ENCODE measurements at places on chromosomes 2 and 18. TPM values are rescaled to one million over a fixed set of nuclear protein-coding genes. Genes with fewer than 3 reads are reported as not detected.

The NTSR2 gene
- not detected for total RNA-seq

- no peak for DNase-seq
Observed at GRCh38 chr2:58130238-58130637, 83.6 kb downstream of the VRK2 start.

The LIPG gene
- 26.0 TPM for total RNA-seq

The SPEG gene
- 49.5 TPM for total RNA-seq

The RNF125 gene
- total RNA-seq = 1.7 TPM

DNA sequence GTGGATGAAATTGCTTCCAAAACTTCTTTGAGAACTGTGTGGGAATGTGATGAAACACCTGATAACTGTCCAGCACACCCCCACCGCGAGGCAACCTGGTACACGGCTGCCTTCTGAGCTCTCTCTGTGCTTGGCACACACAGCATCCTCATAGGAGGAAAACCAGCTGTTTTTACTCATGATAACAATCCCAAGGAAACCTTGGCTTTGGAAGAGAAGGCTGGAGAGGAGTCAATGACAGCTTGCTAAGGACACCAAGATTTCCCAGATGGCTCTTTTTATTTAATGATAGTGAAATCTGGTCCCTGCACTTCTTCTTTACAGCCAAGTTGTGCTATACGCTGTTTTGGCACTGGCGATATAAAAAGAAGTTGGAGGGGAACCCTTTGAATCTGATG is 232.5 kb upstream of the FN1 start:
- no peak for DNase-seq

DNA sequence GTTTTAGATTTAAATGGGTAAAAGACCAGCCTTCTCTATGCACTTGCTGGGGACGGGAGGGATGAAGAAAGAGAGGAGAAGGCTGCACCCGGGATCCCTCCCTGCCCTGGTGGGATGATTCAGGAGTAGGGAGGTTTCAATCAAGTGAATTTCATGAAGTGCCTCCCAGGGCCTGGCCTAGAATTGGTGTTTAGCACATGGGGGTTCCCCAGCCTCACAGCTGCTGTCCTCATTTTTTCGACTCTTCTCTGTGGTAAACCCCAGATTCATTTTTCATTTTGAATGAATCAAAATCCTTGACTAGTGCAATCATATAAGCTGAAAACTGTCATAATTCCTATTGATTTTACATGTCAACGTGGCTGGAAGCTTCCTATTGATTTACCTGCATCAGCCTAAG is 81.1 kb downstream of the LPIN1 start:
- DNase-seq = no peak

- DNase-seq = no peak
Observed at GRCh38 chr2:22449696-22450095, 935.3 kb upstream of the KLHL29 start.

DNA sequence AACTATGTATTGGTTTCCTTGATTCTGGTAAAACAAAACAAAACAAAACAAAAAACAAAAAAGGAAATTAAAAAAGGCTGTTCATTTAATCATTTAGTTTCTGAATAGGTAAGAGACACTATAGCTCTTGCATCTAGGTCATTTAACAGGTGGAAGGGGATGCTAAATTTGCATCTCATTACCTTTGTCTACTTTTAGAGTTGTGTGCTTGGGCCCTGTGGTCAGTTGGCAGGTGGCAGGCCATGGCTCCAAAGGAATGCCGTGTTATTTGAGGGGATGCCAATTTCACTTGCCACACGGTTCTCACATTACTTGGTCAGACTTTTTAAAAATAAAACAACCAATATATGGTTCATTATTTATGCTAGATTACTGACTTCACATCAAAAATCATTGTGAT is 9.2 kb downstream of the GALNT13 start:
- DNase-seq = no peak

DNA sequence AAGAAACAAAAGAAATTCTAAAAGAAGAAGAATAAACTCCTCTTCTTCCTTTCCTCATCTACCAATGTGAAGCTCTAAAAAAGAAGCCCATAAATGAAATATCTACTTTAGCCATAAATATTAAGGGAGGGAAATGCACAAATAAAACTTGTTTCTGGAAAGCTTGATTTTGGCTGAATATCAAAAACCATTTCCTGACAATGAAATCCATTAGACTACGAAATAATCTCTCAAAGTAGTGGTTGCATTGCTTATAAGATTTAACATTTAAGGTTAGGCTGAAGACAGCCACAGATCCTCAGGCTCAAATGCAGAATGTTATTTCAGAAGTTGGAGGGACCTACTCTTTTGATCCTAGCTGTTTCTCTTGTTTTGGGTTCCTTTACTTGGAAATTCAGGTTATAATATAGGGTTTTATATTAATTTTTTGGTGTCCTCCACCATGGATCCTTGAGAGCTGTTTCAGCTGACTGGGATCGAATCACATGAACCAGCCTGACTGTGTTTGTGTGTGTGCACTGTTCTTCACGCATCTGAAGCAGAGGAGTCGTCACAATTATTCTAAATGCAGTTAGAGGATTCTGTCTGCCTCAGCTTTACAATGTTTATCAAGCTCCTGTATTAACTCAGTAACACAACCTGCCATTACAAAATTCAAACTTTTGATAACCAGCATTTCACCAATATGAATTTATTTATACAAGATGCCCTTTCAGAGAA is 474.8 kb downstream of the ARHGAP15 start:
- DNase-seq = no peak

DNA sequence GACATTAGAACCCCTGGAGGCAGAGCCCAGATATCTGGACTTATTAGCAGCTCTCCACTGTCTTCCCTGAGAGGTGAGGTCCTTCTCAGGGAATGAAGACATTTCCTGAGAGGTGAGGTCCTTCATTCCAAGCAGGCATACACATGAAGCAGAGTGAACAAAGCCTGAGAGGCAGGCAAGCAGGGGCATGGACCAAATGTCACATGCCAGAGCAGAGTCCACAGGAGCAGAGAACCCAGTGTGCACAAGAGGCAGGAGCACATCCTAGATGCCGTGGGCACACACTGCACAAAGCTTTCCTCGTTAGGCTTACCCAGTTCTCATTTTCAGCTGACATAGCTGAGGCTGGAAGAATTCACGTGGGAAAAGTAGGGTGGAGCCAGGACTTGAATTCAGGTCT is 759.9 kb upstream of the HS6ST1 start:
- DNase-seq = no peak

GRCh38 chr2:104340879-104341828 is 512.8 kb upstream of the POU3F3 start:
- DNase-seq = no peak

DNA sequence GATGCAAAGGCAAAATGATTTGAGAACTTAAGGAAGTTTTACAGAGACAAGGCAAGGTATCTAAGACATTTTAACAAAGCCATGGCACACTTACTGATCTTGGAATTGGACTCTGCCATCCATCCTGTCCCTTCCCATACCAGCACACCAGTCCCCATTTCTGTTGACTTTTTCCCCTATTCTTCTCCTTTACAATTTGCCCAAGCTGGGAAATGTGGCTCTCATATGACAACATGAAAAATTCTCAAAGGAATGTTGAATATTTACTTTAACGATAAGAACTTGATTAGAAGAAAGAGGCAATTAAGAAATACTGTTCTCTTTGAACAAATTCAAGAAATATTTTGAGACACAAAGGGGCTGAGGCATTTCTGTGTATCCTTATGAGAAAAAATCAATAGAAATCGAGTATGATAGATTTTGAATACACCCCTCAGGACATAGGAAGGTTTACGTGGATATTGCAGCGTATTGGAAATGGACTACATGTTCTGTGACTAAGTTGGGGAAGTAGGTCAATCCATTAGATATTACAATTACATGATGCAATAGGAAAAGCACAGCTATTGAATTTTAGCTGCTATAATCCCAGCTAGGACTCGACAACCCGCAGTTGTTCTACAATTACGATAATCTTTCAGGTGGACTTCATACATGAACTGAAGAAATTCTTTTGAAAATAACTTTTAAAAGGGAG is 201.6 kb downstream of the TRIB2 start:
- DNase-seq = no peak

- no peak for DNase-seq
Observed at GRCh38 chr2:163687217-163687616, 48.6 kb downstream of the FIGN start.

The LCT gene
- 14.9 TPM for total RNA-seq

DNA sequence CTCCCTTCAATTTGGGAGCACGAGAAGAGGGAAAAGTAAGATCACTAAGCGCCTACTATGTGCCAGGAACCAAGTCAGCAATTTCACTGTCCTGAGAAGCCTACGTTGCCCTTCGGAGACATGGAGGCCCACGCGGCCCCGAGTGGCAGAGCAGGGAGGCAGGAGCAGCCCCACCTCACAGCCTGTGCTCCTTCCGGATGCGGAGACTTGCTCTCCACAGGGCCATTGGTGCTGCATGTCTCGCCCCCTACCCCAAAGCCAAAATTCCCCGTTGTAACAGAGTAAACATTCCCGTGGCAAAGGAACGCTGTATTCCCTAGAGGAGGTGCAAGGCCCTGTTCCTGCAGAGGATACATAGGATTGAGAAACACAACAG is 4.5 kb downstream of the SLC14A2 start:
- DNase-seq = no peak

DNA sequence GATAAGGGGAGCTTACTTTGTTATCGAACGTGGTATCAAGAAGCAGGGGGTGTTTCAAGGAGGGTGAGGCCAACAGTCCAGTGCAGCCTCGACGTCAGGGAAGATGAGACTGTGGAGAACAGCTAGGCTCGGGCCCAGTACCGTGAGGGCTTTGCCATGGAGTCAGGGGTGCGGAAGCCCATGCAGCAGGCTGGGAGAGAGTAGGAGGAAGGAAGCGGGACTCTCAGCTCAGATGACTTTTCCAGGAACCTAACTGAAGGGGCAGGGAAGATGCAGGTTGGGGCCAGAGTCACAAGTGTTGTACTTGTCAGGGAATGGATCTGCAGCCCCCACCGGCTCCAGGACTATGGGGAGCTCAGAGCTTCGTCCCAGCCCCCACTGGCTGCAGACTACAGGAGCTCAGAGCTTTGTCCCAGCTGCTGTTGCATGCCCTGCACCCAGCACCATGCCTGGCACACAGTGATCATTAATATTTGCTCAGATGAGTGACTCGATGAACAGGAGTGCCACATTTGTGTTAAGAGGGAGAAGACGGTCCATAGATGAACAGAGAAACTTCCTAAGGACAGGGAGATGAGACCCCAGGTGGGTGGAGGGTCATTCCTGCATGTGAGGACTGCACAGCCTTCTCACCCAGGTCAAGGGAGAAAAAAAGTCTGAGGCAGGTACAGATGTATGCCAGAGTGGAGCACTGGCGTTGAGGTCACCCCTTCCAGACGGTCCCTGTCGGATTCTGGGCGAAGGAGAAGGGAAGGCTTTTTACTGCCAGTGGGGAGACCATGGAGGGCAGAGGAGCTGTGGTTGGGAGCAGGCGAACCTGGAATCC is 36.4 kb downstream of the PTGR3 start:
- no peak for DNase-seq

The CACNB4 gene
- 4.1 TPM for total RNA-seq

The TUBA4A gene
- total RNA-seq = 137 TPM

The C1QL2 gene
- total RNA-seq = not detected

- no peak for DNase-seq
Observed at GRCh38 chr2:62641410-62641843, 64.1 kb upstream of the EHBP1 start.

The ANKRD44 gene
- 24.8 TPM for total RNA-seq

The SERPINB7 gene
- total RNA-seq = not detected

GRCh38 chr2:57396355-57397098 is 650.1 kb upstream of the VRK2 start:
- DNase-seq = no peak

- no peak for DNase-seq
Observed at GRCh38 chr2:84782717-84783442, 98.0 kb downstream of the TRABD2A start.

GRCh38 chr18:58590839-58591238 is 38.1 kb downstream of the ALPK2 start:
- DNase-seq = no peak

GRCh38 chr18:10490401-10491165 is 35.2 kb upstream of the NAPG start:
- no peak for DNase-seq

GRCh38 chr18:34401775-34402174 is 177.1 kb upstream of the NOL4 start:
- no peak for DNase-seq

The LHCGR gene
- total RNA-seq = not detected

- DNase-seq = no peak
Observed at GRCh38 chr2:67564076-67564475, 166.9 kb downstream of the ETAA1 start.

- no peak for DNase-seq
Observed at GRCh38 chr18:11096411-11096810, 53.0 kb downstream of the PIEZO2 start.

The DNAH7 gene
- total RNA-seq = 11.9 TPM

- DNase-seq = no peak
Observed at GRCh38 chr2:97670471-97670870, 958 bp downstream of the C2orf92 start.

The DHRS9 gene
- total RNA-seq = 6.6 TPM

DNA sequence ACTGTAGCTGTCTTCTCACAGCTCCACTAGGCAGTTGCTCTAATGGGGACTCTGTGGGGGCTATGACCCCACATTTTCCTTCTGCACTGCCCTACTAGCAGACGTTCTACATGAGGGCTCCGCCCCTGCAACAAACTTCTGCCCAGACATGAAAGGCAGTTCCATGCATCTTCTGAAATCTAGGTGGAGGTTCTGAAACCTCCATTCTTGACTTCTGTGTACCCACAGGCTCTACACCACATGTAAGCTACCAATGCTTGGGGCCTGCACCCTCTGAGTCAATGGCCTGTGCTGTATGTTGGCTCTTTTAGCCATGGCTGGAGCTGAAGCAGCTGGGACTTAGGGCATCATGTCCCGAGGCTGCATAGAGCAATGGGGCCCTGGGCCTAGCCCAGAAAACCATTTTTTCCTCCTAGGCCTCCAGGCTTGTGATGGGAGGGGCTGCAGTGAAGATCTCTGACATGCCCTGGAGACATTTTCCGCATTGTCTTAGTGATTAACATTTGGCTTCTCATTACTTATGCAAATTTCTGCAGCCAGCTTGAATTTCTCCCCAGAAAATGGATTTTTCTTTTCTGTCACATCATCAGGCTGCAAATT is 123.0 kb downstream of the MYCN start:
- no peak for DNase-seq

The TRIM43 gene
- total RNA-seq = not detected

The EFR3B gene
- total RNA-seq = 0.83 TPM

- DNase-seq = no peak
Observed at GRCh38 chr18:32802591-32803451, 30.0 kb upstream of the KLHL14 start.

- no peak for DNase-seq
Observed at GRCh38 chr2:39512941-39513340, 75.9 kb upstream of the MAP4K3 start.

DNA sequence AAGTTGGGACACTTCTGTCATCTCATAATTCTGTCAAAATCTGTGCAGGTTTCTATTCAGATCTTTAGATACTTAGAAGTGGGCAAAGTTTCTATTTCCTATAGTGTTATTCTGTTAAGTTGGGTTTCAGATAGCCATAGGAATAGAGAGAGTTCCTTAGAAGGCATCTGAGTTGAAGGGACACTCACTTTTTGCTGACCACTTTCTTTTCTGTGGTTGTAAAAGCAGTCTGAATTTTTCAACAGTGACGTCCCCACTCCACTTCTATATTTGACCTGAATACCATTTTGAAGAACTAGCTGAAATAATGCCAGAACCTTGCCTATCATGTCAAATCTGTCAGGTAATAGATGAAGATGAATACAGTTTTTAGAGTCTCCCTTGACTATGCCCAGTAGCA is 267.3 kb downstream of the SPAG16 start:
- DNase-seq = no peak

Measured in Peyer's patch (tissue), 4 donors.